ENCODE measurements at places on chromosomes 7 and 10. TPM values are rescaled to one million over a fixed set of nuclear protein-coding genes. Genes with fewer than 3 reads are reported as not detected.

Gene PTPRN2
- 4.5 TPM for total RNA-seq

Gene OLAH
- total RNA-seq, result not detected

Gene LRMDA
- 0.86 TPM for total RNA-seq

Gene FFAR4
- total RNA-seq, result not detected

Gene GSTK1
- 26.2 TPM for total RNA-seq

- no peak overlapping the region for H3K4me3 ChIP-seq
- no peaks in the 10 kb centered on the region for H3K27me3 ChIP-seq
- H3K27ac ChIP-seq, result no peak overlapping the region
- no peaks in the 10 kb centered on the region for H3K36me3 ChIP-seq
- no peaks in the 10 kb centered on the region for H3K4me1 ChIP-seq
These were observed 241.7 kb downstream of the CHCHD3 start for GRCh38 chr7:132840199-132840598.

DNA sequence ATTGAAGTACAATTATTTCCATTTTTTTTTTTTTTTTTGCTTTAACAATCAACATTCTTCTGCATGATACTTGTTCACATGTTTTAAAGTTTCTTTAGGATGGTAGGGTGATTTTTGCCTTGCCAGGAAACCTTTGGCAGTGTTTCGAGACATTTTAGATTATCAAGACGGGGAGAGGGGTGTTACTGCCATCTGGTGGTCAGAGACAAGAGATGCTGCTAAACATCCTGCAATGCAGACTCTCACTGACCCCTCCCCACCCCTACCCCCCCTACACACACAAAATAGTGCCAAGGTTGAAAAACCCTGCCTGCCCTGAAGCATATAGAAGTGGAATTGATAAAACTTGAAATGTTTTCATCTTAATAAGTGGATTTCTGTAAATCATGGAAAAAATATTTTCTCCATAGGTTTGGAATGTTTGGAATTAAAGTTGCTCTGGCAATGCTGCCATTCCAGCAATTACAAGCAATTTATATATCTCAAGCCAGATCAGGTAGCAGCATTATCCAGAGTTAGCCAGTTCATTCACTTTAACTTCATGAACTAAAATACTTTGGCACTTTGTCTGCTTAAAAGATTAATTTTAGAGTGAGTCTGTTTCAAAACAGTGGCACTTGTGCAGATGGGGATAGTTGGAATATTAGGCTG, 62.1 kb downstream of the SDHAF3 start:
- no peak for DNase-seq
- H3K4me1 ChIP-seq, result no peaks in the 10 kb centered on the region
- H3K36me3 ChIP-seq, result no peaks in the 10 kb centered on the region
- no peak overlapping the region for H3K27ac ChIP-seq
- H3K27me3 ChIP-seq, result no peaks in the 10 kb centered on the region

DNA sequence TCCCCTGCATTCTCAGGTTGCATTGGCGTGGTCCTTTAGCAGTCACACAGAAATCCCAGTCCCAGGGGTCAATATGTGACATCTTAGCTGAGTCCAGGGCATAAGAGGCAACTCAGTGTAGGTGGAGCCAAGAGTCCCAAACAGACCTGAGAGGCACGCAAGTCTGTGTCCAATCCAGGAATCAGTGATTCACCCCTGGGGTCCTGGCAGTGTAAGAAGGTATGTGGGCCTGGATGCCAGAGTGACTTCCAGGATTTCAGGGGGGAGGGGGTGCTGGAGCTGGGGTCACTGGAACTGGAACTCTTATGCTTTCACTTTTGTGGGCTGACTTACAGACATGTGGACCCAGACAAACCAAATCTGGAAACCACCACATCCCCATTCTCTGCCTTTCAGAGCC, 26.8 kb downstream of the FRMPD2 start:
- no peak for DNase-seq
- no peaks in the 10 kb centered on the region for H3K27me3 ChIP-seq
- H3K27ac ChIP-seq, result no peak overlapping the region

DNA sequence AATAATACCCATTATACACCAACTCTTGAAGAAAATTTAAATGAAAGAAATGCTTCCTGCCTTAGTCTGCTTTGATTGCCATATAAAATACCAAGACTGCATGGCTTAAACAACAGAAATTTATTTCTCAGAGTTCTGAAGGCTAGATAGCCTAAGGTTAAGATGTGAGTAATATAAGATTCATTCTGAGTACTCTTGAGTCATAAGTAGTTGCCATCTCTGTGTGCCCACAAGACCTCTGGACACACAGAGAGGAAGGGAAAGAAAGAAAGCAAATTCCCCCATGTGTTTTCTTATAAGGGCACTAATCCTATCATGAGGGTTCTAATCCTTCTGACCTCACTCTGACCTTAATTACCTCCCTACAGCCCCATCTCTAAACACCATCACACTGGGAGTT, 201.2 kb downstream of the PTN start:
- no peak overlapping the region for H3K4me3 ChIP-seq
- H3K36me3 ChIP-seq, result no peaks in the 10 kb centered on the region
